ENCODE measurements at places on chromosomes 1 and 21.
A peak's percentile ranks its signal among the peaks of the same experiment; 100 is the strongest.

- no peak for DNase-seq
These were observed 49.1 kb upstream of the IFNLR1 start for GRCh38 chr1:24235921-24236788.

DNA sequence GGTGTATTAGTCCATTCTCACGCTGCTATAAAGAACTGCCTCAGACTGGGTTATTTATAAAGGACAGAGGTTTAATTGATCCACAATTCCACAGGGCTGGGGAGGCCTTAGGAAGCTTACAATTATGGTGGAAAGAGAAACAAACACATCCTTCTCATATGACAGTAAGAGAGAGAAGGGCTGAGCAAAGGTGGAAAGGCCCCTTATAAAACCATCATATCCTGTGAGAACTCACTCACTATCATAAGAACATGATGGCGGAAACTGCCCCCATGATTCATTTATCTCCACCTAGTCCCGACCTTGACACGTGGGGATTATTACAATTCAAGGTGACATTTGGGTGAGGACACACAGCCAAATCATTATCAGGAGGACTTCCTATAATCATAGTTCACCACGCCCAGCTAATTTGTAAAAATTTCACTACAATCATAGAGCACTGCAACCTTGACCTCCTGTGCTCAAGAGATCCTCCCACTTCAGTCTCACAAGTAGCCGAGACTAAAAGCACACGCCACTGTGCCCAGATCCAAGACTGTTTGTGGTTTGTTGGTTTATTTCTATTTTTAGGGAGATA is 164.9 kb downstream of the RERE start:
- no peak for DNase-seq

GRCh38 chr1:24186993-24187790 is at the start of gene IFNLR1:
Gene IFNLR1, minus strand, starts transcription at chr1:24187289. Its CDS starts 41 bp downstream, at chr1:24187248.
- DNase-seq, result no peak

DNA sequence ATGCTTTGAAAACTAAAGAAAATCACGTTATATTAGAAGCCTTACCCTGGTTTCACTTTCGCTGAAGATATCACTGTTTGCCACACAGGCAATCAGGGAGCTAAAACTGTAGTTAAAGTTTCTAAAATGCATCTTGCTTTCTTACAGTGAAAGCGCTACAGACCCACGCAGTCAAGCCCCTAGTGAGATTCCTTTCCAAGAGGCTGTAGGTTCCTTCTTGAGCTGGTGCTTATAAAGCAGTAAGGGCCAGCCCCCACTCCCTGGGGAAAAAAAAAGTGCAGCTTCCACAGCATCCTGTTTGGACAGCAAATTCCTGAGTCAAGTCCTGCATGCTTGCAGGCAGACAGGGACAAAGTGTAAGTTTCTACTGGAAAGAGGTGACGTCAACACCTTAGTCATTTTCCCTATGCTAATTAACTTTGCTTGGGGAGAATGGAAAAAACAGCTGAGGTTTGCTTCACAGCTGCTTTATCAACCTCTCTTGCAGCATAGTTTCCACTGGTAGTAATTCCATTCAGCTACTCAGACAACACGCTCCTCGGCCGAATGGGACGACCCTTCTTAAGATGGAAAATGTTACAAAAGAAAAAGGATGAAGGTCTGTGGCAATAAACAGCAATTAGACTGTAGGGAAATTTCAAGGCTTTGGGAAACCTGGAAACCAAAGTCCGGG is 14.7 kb upstream of the KCNE1 start:
- peak; percentile 100 for DNase-seq

GRCh38 chr21:42722808-42723473 is 69.5 kb downstream of the PDE9A start:
- no peak for DNase-seq

- DNase-seq, result no peak
These were observed 23.9 kb downstream of the GNAT2 start for GRCh38 chr1:109595531-109595930.

GRCh38 chr1:119453021-119453420 is 38.1 kb downstream of the HSD3B2 start:
- peak; percentile 41 for DNase-seq

DNA sequence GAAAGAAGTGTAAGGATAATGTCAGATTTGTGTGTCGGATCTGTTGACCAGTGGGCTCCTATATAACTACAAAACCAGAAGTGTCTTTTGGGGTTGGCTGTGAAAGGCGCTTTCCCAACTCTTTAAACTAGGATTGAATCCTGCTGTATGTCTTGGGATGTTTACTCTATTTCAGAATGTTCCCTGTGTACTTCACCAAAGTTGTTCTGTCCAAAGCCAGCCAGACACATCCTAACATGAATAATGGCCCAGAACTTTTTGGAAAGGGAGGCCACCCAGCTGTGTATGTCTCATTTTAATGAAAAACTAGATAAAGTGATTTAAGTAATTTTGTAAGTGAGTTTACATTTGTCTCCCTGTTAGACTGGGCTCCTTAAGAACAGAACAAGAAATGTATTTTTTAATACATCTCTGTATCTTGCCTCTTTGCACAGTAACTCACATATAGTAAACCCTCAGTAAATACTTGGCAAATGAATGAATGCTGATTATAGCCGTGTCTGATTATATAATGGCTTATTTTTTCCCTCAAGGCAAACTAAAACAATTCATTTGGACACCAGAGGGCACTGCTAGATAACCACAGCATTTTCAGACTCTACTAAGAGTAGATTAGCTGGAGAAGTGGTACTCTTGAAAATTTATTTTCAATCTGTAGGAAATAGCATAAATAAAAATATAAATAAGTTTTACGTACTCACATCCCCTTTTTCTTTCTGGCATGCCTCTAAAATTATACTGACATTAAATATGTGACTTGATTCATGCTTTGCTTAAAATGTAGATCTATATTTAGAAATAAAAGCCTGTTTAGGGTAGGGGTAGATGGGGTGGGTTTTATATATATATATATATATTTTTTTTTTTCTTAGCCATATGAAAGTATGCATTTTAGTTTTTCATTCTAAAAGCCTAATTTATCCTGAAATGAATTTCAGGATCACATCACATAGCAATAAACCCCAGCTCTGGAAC is 23.8 kb downstream of the TSEN15 start:
- DNase-seq, result no peak

DNA sequence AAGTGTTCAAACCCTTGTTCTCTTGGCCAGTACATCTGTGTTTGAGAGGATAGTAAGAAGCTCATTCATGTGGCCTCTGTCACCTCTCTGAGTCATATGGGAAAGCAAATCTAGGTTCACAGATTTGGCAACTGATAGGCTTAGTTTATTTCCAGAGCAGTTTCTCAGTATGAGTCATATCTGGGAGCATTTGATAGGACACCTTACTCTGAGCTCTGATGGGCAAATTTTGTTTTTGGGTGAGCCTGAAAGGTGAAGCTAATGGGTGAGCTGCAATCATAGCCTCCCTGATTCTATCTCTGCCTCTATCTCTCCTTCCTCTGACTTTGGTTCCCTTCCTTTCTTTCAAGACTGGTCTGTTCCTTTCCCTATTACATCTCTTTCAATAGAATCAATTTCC is 134.4 kb downstream of the S1PR1 start:
- no peak for DNase-seq

- no peak for DNase-seq
These were observed 1644.0 kb upstream of the B3GALT2 start for GRCh38 chr1:194830387-194830786.

GRCh38 chr1:78303620-78304019 is 187.2 kb upstream of the PTGFR start:
- peak; percentile 78 for DNase-seq

DNA sequence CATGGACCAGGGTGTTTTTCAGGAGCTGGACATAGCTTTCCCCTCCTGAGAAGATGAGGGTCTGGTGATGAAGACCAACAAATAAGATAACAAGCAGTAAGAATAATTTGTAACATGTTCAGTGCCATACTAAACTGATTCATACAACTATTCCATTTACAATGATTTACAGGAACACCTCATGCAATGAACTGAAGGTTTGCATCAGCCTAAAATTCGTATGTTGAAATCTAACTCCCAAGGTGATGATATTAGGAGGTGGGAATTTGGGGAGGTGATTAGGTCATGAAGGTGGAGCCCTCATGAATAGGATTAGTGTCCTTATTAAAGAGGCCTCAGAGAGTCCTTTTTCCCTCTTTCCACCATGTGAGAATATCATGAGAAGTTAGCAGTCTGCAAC is 15.9 kb upstream of the NIBAN1 start:
- no peak for DNase-seq

DNA sequence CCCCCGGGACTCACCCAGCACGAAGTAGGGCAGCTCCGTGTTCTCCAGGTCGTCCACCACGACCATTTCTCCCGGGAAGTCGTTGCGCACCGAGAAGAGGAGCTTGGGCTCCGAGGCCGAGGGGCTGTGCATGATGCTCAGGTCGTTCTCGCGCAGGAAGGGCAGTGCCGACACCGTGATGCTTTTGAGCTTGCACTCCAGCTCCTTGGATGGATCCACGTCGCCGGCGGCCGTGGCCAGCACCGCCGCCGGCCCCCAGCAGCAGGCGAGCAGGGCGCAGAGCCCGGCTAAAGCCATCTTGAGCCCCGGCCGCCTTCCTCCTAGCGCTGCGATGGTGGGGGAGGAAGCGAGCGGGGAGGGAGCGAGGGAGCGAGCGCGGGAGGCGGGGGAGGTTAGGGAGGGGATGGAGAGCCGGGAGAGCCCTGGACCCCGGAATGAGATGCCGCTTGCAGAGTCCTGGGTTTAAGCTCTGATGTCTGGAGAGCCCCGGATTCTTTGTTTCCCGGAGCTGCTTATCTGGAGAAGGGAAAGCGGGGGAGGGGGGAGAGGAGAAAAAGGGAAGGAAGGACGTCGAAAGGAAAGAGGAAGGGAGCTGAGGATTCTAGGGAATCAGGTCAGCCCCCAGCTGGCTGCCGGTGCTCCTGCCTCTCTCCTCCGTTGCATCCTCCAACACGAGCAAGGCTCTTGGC is at the start of gene ASTN1:
Gene ASTN1 (minus strand): TSS at position 333 of the 689 bp plus-strand sequence. CDS start 36 bp downstream, at position 297.
- no peak for DNase-seq

- DNase-seq, result no peak
These were observed 214.9 kb downstream of the TOMM20 start for GRCh38 chr1:234913771-234914170.

DNA sequence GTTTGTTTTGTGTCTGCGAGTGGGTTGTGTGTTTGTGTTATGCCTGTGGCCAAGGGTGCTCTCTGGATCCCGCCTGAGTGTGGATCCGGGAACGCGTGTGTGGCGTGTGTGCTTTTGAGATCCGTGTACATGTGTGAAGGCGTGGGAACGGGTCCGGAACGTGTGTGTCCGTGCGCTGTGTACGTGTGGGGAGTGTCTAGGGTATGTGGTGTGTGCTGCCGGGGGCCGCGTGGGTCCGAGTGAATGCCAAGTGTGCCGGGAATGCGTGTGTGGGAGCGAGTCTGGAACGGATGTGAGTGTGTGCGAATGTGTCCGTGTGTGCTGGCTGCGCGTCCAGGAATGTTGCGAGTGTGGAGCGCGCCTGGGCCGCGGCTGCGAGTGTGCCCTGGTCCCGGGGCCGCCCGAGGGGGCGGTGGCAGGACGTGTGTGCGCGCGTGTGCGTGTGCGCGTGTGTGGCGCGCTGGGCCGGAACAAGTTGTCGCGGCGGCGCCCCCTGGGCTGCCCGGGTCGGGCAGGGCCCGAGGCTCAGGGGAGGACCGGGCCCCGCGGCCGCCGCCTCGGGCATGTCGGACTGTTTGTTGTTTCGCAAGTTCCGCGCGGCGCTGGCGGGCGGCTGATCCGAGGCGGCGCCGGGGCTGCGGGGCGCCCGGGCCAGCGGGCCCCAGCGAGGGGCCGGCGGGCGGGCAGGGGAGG is 953 bp downstream of the PTPRU start:
- DNase-seq, result no peak

DNA sequence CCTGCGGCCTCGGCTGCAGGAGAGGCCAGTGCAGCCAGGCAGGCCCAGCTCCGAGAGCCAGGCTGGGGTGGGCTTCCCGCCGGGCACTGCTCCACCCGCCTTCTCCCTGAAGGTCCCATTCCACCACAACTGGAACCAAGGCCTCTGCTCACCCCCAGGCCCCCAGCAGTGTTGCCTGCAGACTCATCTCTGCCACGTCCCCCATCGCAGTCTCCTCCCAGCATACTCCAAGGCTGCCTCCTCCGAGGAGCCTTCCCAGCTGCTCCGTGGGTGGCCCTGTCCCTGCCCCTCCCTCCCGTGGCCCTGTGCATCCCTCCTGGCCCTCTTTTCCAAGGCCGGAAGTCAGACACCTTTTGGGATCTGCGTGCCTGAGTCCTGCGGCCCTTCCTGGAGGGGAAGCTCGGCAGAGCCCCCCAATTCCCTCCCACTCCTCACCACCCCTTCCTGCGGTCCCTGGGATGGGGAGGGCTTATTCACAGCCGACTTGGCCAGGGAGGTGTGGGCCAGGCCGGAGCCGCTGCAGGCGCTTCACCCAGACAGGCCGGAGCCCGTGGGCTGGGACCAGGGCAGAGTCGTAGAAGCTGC is 47.6 kb downstream of the SLX9 start:
- no peak for DNase-seq

Data from fibroblast of skin of left biceps (primary cell).